Right lung (tissue), 10 donors: ENCODE measurements at places on chromosomes 4 and X. TPM values are rescaled to one million over a fixed set of nuclear protein-coding genes. Genes with fewer than 3 reads are reported as not detected.

GRCh38 chrX:31228909-31229308 lies 157.1 kb upstream of the FTHL17 start:
- no peak for DNase-seq

DNA sequence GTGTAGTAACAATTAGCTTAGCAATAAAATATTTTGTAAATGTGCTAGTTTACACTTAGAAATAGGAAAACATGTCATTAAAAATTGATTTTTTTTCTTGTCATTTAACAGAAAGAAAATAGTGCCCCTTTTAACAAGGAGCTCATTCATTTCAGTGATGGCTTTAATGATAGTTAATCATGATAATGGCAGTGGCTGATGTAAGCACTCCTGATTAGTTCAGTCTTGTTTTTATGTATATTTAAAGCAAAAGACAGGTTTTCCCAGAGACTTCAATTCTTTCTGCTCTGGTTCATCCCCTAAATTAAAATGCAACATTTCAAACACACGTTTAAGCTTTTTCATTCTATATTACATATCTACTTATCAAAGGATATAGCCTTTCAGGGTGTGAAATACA lies 1039.5 kb upstream of the PCDH7 start:
- DNase-seq, result no peak

DNA sequence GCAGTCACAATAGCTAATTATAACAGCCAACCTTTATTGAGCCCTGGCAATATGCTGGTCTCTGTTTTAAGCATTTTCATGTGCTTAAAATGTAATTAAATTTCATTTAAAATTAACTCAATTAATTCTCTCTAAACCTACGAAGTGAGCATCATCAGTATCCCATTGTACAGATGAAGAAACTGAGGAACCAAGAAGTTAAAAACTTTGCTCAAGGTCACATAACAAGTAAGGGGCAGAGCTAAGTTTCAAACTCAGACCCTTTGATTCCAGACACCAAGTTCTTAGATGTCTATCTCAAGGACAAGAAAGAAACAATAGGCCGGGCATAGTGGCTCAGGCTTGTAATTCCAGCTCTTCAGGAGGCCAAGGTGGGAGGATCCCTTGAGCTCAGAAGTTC lies 55.9 kb upstream of the NFKB1 start:
- DNase-seq, result no peak

Gene FGB
- not detected for polyA plus RNA-seq

GRCh38 chr4:76984127-76984526 lies 34.6 kb downstream of the SEPTIN11 start:
- DNase-seq, result no peak

DNA sequence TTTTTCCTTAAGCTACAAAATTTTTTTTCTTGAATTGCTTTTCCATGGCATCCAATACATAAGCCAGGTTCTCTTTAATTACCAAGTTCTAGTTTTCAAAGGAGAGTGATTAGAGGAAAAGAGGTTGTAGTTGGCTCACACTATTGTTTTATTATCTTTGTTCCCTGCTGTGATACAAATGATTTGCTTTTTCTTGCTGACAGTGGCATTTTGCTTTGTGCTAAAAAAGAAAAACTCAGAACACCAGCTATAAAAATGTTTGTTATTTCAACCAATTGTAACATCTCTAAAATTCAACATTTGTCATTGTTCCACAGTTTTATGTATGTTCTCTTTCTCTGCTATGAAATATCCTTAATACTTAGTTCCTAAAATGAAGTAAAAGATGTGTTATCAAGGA lies 1817.2 kb downstream of the STIM2 start:
- DNase-seq, result no peak

DNA sequence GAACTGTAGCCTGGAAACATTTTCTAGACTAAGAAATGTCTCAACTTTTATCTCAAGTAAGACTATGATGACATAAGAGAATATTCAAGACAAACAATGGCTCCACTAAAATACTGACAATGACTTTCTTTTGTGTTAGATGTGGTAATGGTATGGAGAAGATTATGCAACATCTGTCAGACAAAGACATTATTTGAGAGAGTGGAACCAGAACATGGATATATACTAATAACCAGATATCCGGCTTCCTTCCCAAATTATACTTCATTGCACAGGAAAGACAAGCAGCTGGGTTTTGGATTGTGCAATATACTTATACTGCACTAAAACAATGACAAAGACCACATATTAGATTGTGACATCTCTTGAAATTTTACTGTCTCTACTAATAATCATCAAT lies 290.8 kb upstream of the GIMD1 start:
- no peak for DNase-seq

Gene SPANXA2
- not detected for polyA plus RNA-seq

- DNase-seq, result no peak
Observed at GRCh38 chr4:101269682-101270081, 77.6 kb downstream of the PPP3CA start.

- no peak for DNase-seq
Observed at GRCh38 chr4:100986360-100986868, 360.9 kb downstream of the PPP3CA start.

Gene VCX
- not detected for polyA plus RNA-seq

DNA sequence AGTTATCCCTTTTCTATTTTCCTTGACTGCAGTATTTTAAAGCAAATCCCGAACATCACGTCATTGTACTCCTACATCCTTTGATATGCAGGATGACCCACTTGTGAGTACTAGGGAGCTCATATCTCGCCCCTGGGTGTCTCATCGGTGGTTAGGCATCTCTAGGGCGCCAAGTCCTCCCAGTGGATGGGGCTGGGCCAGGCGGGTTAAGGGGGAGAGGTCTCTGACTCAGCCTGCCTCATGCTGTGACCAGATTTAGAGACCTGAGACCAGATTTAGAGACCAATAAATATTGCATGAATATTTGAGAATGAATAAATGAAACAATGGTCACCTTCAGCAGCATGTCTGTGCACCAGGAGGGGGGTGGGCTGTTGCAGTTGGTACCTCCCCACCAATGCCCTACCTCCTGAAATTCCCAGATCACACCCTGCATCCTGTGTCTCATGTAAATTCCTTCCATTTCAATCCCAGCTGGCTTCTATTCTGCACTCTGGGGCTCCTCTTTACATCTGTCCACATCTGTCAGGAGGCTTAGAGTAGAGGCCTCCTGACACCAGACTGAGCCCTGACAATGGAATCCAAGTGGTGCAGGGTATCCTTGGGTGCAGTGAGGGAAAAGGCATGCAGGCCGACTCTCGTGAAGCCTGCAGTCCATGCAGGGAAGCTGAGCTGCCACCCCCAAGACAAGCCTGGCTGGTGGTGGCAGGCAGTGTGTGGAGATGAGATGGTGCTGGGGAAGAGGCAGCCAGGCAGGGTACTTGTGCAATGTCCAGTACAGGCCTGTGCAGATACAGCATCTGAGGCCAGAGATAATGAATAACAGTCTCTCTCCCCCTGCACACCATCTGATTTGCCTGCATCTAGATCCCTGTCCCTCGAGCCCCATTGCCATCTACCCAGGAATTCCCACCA lies 5.2 kb downstream of the APLN start:
- DNase-seq, result no peak

DNA sequence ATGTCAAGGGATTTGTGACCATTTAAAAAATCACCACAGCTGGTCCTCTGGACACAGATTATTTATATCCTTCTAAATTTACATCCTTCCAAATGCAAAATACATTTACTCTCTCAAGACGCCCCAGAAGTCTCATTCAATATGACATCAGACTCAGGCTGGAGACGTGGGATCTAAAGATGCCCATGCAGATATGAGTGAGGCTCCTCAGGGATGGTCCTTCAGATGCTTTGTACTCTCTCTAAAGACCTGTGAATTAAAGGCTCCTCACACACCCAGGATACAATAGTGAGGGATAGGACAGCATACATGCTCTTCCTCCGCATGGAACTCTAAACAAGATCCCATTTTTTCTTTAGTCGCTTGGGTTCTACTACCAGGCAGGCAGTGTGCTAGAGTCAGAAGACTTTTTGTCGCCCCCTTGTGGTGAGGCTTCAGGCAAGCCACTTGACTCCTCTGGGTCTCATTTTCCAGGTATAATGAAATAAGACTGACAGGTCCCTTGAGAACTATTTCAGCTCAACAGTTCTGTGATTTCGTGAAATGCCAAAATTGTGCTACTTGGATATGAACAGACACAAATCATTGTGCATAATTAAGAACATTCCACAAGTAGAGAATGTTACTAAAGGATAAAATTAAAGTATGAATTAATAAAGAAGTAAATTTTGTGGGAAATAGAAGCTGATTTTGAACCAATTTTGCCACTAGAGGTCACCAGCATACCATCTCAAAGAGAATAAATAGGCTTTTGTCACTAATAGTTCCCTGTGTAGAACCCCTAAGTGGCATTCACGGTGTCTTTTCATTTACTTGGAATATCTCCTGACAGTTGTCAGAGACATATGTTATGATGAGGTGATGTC lies 13.7 kb upstream of the SCOC start:
- peak; percentile 66 for DNase-seq

DNA sequence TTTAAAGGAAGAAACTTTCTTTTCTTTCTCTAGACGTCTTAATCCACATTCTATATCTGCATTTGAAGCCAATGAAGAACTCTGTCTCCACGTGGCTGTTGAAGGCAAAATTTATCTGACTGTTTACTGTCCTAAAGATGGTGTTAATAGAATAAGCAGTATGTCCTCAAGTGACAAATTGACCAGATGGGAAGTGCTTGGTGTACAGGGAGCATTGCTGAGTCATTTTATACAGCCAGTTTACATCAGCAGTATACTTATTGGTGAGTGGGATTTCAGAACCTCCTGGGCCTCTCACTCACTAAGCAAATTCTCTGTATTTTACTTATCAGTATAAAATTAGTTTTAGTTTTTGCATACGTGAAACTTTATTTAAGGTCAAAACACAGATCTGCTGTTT lies 33.7 kb downstream of the ADAD1 start:
- no peak for DNase-seq

DNA sequence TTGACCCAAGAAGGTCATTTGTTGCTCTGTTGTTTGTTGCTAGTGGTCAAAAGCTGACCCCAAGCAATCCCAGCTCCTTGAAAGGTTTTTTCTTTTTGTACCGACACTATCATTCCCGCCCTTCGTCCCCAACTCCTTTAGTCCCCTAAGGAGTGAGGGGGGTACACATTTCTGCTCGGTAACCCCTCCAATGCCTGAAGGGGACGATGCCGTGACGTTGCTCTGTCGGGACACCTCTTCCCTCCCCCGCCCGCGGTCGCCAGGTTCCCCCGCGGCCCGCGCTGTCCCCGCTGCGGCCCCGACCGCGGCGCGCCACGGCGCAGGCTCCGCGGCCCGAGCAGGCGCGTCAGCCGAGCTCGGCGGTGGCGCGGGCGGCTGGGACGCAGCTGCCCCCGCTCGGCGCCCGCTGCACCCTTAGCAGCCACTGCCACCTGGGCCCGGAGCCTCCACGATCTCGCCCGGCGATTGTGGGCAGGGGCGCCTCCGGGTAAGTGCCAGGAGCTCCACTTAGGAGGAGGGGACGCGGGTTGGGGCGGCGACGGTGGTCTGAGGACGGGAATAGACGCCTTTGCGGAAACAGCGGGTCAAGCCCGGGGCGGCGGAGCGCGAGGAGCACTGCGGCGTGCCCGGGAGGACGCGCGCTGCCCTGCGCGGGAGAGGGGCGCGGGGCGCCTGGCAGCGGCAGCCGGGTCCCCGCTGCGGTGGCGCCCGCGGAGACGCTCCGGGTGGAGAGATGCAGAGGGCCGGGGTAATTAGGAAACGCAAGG lies at the start of gene GLRB:
Gene GLRB, plus strand, starts transcription at position 340 of the 767 bp plus-strand sequence. CDS start 1,875 bp downstream, outside the sequence.
- peak; percentile 55 for DNase-seq

Gene CWH43
- polyA plus RNA-seq, result not detected

Gene EPHA5
- 0.03 TPM for polyA plus RNA-seq

Gene BLTP1
- 106 TPM for polyA plus RNA-seq

GRCh38 chr4:86942185-86942666 lies 7.4 kb downstream of the AFF1 start:
- no peak for DNase-seq

DNA sequence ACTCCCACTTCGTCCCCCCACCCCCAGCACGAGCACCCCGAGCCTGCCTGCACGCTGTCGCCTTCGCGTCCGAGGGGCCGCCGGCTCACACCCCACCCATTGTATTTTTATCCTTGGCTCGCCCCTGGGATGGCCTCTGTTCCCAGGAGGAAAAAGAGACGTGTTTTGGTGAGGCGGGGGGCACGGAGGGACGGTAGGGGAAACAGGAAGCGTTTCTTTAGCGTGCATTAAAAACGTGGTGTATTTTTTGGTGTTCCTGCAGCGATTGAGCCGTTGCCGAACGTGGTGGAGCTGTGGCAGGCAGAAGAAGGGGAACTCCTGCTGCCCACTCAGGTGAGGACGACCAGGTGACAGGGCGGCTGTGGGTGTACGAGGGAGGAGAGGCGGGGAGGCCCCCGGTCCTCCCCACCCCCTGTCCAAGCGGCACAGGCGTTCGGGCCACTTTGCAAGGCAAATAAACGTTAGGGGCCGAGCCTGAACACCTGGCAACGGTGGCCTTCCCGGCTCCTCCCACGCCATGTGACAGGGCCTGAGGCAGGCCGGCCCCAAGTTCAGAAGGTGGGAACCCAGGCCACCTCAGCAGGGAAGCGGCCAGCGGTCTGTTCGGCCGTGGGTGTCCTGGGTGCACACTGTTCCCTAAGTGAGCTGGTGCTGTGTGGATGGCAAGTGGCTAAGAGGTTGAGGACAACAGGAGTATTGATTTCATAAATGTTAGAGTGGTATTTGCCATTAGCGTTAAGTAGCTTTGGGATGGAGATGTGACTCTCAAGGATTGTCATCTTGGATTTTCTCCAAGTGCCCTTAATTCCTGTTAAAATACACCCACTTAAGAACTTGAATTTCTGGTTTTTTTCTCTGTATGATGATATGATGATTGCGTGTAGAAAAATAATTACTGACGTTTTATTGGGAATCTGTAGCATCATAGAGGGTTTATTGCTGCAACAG lies 1.1 kb downstream of the TMEM131L start:
- DNase-seq, result no peak

GRCh38 chr4:26729027-26729426 lies 131.6 kb upstream of the STIM2 start:
- DNase-seq, result no peak

- no peak for DNase-seq
Observed at GRCh38 chr4:122928930-122929329, 6.5 kb upstream of the NUDT6 start.

DNA sequence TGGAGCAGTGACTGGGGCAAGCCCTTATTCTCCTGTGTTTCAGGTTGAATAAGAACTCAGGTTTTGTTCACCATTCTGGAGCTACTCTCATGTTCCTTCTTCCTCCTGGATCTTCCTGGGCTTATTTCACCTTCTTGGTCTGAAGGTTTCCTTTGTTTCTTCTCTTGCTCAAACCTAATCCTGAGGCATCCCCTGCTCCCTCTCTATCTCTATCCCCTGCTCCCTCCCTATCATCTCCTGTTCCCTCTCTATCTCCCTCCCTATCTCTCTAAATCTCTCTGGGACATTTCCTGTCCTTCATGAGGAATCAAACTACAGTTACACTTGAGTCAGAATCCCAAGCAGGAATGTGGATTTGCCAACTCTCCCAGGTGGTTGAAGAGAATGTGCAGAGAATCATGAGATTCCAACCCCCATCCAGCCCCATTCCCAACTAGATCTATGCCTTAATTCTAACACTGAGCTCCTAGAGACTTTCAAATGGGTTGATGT lies 134.9 kb upstream of the ZIC3 start:
- DNase-seq, result no peak

Gene TAF7L
- 0.35 TPM for polyA plus RNA-seq

- peak; percentile 53 for DNase-seq
Observed at GRCh38 chr4:41661442-41662076, 87.0 kb downstream of the PHOX2B start.

GRCh38 chr4:2642968-2643367 lies 106.5 kb downstream of the FAM193A start:
- no peak for DNase-seq
